ENCODE measurements at places on chromosomes 7 and 10.

DNA sequence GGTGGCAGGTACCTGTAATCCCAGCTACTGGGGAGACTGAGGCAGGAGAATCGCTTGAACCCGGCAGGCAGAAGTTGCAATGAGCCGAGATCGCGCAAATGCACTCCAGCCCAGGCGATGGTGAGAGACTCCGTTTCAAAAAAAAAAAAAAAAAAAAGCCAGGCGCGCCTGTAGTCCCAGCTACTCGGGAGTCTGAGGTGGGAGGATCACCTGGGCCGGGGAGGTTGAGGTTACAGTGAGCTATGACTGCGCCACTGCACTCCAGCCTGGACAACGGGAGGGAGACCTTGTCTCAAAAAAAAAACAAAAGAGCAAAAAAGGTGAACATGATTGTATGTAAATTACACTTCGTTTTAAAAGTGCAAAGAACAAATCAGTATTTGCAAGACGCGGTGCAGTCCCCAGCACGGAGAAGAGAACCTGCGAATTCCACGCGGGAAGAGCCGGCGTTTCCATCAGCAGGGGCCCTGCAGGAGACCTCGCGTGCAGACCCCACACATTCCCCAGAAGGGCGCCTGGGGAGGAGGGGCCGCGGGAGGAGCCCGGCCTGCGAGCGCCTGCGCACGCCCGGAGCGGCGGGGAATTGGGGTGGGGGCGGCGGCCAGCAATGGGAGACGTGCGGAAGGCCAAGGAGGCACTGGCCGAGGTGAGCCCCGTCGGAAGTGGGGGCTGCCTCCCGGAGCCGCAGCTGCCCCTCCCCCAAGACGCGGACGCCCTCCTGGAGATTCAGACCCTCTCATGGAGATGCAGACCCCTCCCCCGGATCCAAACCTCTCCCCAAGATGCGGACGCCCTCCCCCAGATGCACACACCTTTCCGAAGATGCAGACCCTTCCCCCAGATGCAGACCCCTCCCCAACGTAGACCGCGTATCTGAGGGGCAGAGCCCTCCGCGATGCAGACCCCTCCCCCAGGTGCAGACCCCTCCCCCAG lies 16.7 kb upstream of the SUN1 start:
- no peak for DNase-seq

- DNase-seq: no peak
These were observed at the start of gene PTPRE for GRCh38 chr10:127906548-127907377. Gene PTPRE, plus strand, starts transcription at chr10:127907103. Its CDS starts 133,779 bp downstream, at chr10:128040882.

- no peak for DNase-seq
These were observed 1.1 kb downstream of the MAP3K8 start for GRCh38 chr10:30435073-30435422.

GRCh38 chr7:1707756-1708595 lies 37.9 kb downstream of the ELFN1 start:
- DNase-seq: no peak

GRCh38 chr10:118704711-118705110 lies 50.1 kb downstream of the CACUL1 start:
- no peak for DNase-seq

DNA sequence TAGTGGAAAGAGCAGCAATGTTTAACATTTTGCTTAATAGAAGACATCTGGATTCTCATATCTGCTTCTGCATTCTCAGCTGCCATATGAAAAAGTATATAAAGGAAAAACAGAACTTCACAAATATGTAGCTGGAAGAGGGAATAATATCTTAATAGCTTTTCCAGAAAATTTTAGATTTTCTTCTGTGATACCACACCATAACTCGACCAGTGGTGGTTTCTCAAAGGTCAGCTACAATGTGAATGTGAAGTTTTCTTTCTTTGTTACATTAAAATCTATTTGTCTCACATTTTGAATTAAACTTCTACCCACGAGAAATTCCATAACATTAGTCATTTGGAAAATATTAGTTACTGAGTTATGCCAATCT lies 339.8 kb downstream of the PARD3 start:
- no peak for DNase-seq

- no peak for DNase-seq
These were observed 17.9 kb upstream of the SERPINE1 start for GRCh38 chr7:101108961-101109360.

GRCh38 chr7:139620676-139621344 lies 97.3 kb downstream of the CLEC2L start:
- DNase-seq: no peak

DNA sequence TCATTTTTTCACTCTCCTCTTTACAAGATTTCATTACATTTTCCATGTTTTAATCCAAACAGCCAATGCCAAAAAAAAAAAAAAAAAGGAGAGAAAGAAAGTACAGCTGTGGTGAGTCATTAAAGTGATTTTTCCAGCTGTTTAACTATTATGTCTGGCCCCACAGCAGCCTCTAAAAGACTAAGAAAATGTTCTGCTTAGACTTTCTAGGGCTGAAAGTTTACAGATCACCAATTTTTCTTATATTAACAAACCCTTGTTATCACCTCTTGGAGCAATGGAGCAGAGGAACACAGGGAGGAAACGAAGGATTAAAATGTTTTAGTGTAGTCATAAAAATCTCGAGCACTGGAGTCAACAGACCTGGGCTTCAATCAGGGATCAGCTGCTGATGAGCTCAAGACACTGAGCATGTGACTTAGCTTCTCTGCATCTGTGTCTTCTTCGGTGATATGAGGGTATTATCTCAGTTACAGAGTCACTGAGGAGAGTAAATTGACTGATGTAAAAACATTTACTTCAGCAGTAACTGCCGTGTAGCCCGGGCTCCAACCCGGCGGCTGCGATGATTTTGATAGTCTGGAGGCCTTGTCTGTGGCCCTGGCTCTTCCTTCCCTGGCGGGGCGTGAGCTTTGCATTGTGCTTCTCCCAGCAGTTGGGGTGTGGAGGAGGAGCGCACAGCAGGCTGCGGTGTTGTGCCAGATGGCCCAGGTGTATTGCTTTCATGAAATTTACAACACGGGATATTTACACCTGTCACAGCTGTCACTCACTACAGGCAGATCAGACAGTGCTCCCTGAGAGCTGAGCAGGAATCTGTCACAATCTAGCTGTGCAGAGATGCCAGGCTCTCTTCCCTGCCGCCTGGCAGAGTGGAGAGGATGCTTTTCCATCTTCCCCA lies 298.3 kb upstream of the FZD8 start:
- no peak for DNase-seq

DNA sequence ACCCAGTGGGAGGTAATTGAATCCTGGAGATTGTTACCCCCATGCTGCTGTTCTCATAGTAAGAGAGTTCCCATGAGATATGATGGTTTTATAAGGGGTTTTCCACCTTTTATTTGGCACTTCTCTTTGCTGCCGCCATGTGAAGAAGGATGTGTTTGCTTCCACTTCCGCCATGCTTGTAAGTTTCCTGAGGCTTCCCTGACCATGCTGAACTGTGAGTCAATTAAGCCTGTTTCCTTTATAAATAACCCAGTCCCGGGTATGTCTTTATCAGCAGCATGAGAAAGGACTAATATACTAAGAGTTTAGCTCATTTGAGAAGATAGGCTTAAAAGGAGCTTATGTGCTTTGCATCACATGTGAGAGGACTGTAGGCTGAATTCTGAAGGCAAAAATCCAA lies 29.3 kb downstream of the TMEM248 start:
- DNase-seq: no peak

- no peak for DNase-seq
These were observed 4.3 kb downstream of the ANKRD1 start for GRCh38 chr10:90916392-90917237.

GRCh38 chr10:21702633-21703111 lies 168.6 kb downstream of the MLLT10 start:
- DNase-seq: no peak

DNA sequence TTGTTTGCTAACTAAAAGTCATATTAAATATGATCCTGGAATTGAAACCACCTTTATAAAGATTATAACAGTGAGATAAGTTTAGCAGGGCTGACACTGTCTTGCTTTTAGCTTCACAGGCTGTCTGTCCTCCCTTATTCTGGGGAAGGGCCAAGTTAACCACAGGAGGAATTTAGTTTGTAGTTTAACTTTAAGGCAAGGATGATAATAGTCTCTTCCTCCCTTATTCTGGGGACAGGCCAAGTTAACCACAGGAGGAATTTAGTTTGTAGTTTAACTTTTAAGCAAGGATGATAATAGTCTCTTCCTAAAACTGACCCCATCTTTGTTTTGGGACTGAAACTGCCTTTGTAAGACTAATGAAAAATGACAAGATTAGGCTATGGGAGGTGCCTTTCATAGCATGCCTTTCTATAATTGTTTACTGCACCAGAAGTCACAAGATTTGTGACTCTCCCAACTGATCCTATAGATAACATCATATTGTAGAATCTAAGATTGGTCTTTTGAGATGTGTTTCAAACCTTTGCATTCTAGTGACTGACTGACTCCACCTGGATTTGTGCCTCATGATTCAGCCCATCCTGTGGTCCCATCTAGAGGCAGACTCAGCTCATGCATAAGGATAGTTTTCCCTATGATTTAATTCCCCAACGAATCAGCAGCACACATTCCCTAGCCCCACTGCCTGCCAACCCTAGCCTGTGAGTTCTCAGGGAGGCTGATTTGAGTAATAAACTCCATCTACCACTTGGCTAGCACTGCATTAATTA lies 212.0 kb downstream of the MAGI2 start:
- DNase-seq: no peak

DNA sequence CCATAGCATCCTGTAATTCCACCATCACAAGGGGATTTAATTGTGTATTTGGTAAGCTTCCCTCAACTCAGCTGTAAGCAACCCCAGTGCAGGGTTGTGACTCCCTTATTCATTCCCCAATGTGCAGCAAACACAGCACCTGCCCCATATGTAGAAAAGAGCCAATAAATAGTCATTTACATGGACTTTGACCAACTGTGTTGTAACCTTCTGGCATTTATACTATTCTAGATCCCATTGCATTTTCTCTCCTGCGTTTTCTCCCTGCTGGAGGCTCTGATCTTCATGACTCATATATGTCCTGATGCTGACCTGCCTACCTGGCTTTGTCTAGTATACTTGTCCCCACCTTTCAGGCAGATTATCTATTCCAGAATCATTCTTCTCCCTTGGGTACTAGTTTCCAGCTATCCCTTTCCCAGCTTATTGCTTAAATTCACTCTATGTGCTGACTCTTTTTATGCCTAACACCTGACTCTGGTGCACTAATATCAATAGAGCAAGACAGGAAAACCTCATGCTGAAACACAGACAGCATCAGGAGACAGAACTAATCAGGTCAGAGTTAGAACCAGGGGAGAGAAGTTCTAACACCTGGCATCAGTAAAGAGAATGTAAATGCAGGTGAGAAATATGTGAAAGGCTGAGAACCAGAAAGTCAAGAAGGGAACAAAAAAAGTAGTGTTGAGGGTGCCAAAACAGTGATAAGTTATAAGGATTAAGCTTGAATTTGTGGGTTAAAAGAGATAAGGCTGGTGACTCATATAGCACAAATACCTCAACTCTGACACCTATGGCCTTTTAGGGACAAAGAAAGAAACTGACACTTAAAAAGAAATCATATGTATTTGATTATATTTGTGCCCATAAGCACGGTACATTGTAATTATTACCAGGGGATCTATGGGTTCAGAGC lies 402.7 kb downstream of the IPMK start:
- no peak for DNase-seq

DNA sequence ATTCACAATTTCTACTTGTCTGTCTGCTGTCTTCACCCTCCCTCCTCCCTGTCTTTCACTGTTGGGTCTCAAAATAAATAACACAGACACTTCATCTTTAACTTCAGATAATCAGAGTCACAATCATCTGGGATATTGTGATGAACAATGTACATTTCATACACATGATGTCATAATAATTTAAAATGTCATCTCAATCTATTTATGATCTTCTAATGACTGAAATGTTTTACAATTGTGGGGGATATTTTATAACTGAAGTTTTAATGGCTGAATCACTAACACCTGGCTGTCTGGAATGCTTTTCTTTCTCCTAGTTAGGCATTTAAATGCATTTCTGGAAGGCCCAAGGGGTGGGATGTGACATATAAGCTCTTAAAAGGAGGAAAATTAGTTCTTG lies 859.8 kb downstream of the LRMDA start:
- DNase-seq: no peak

DNA sequence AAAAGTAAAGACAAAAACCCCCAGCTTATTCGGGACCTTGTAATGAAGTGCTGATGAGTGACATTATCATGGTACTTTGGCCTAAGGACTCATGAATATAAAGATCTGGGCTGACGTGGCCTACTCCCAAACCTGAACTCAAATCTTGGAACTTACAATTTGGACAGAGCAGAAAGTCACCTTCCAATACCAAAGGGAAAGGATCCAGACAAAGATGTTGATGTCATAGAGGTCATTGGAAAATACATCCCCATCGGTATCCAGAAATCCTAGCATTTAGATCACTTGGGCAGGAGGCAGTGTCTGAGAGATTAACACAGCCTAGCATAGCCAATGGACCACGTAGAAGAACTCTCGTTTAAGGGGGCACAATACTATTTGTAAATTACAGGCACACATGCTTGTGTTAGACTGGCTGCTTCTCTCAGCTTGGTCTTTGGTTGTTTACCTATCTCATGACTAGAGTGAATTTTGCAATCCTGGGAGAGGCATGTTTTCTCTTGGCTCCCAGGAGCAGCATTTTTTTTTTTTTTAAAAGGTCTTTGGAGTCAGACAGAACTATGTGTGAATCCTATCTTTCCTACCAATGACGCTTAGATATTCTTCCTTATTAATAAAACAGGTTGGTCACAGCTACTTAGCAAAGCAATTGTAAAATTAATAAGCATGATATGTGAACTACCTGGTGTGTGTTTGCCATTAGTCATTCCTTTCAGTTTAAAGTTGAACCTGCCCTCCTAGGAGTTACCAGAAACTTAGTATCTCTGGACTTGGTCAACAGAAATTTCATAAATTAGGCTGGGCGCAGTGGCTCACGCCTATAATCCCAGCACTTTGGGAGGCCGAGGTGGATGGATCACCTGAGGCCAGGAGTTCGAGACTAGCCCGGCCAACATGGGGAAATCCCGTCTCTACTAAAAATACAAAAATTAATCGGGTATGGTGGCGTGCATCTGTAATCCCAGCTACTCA lies 27.8 kb upstream of the MRPS33 start:
- DNase-seq: no peak

DNA sequence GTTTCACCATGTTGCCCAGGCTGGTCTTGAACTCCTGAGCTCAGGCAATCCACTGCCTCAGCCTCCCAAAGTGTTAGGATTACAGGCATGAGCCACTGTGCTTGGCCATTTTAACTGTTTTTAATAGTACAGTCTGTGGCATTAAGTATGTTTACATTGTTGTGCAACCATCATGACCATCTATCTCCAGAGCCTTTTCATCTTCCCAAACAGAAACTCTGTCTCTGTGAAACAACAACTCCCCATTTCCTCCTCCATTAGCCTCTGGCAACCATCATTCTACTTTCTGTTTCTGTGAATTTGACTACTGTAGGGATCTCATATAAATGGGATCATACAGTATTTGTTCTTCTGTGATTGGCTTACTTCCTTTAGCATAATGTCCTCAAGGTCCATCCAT lies 48.3 kb upstream of the SEPHS1 start:
- no peak for DNase-seq

- DNase-seq: no peak
These were observed 516.7 kb downstream of the ADRA2A start for GRCh38 chr10:111593578-111593977.
